Glutamatergic neuron (in vitro differentiated cells): ENCODE measurements at places on chromosomes 2 and 18.

DNA sequence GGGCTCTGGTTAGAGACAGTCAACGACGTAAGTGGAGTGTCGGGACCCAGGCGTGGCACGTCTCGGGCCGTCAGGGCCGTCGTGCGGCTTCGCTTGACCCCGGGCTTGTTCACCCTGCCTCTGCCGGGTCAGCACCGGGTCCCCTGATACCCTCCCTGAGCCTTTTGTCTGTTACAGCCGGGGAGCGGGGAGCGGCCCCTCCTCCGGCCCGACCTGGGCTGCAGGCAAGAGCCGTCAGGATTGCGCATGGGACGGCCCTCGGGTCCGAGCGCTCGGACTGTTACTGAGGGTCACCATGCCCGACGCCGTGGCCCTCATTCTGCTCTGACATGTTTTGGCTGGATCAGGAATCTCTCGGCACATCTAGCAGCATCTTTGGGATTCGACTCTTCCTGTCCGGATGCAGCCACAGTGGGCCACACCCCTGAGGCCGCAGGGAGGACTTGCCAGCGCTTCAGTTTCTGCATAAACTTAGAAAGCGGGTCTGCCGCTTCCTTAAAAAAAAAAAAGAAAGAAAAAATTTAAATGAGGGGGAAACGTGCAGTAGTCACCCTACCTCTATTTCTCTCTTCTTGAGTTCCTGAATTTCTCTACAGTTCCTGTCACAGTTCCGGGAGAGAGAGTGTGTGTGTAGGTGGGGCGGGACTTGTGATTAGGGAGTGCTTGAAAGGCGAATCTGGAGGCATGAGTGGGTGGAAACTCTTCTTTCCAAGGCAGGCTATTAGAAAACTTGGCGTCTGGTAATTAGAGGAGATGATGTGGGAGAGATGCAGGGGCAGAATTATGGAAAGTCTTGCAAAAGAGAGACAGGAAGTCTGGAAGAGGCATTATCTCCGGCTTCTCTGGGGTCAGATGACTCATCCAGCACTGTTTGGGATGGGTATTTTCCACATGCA is 909 bp downstream of the TMEM87B start:
- DNase-seq, result no peak

DNA sequence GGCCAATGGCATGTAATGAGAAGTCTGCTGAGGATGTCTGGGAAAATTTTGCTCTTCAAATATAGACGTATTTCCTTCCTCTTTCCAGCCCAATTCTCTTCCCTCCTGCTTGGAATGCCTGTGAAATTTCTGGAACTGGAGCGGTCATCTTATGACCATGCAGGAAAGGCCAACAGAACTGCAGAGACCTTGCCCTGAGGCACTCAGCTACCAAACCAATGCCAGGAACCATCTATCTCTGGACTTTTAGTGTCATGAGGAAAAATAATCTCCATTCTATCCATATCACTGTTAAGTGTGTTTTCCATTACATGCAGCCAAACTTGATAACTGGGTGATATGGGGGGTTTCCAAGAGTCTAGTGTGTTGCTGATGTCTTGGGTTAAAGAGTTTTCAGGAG is 363.7 kb downstream of the SLC4A3 start:
- no peak for DNase-seq

GRCh38 chr2:239711911-239712570 is 311.2 kb upstream of the HDAC4 start:
- DNase-seq, result no peak

- DNase-seq, result peak; percentile 57
Measured at GRCh38 chr2:147348931-147349555, 495.8 kb upstream of the ACVR2A start.

- DNase-seq, result no peak
Measured at GRCh38 chr2:36951574-36951973, 14.8 kb downstream of the STRN start.

- DNase-seq, result no peak
Measured at GRCh38 chr2:130972410-130972809, 120.8 kb downstream of the FAM168B start.

DNA sequence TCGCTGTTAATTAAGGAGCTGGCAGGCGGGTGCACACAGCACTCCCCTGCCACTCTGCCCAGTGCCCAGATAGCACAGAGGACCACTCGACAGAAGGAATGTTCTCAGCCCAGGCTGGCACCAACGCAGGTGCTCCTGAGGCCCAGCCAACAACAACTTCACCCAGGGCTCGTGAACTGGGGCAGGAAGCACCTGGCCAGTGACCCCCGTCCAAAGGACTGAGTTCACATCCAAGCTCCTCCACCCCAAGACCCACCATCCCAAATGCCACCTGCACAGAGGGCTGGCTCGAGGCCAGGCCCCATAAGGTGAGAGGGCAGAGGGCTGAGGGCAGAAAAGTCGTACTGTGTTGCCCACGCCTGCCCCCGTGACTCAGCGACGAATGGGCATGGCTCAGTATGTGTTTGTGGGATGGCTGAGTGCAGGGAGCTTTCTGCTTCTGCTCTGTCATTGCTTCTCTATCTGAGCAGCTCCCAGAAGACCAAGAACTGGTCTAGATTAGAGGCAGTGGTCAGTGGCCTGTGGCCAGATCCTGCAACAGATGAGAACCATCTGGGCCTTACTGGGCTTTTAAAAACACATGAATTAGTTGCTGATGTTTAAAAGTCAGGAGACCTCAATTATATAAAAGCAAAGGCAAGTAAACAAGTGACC is 68.4 kb downstream of the POLR1A start:
- DNase-seq, result no peak

- no peak for DNase-seq
Measured at GRCh38 chr2:212854771-212855170, 296.6 kb downstream of the IKZF2 start.

GRCh38 chr2:201260302-201260800 is at the start of gene CASP8:
Gene CASP8, plus strand, starts transcription at chr2:201260536. Its CDS starts 5,951 bp downstream, at chr2:201266487.
- no peak for DNase-seq

GRCh38 chr2:120059483-120059882 is 46.6 kb downstream of the EPB41L5 start:
- DNase-seq, result no peak

GRCh38 chr18:7394050-7394659 is 163.3 kb downstream of the LRRC30 start:
- DNase-seq, result no peak

GRCh38 chr2:241540401-241540770 is 18.2 kb upstream of the BOK start:
- DNase-seq, result no peak

- DNase-seq, result no peak
Measured at GRCh38 chr2:99674090-99674489, 184.3 kb upstream of the REV1 start.

DNA sequence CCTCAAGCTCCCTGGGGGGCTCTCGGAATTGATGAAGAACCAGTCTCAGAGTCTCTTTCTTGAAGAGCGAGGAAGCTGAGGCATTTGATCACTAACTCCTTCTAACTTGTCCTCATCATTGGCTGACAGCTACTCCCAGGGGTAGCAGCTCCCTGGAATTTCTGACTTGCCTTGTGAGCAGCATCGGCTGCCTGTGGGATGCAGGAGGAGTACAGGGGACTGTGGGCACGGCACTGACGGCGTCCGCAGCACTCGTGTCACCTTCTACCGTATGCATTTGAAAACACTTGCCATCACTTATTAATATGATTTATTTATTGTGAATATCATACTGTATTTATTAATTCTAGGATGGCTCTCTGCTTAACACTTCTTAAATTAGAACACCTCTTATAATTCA is 175.0 kb downstream of the MIB1 start:
- DNase-seq, result no peak

GRCh38 chr2:10770956-10771750 is 41.4 kb downstream of the PDIA6 start:
- no peak for DNase-seq

- DNase-seq, result no peak
Measured at GRCh38 chr2:98747888-98748287, 17.0 kb upstream of the MGAT4A start.

DNA sequence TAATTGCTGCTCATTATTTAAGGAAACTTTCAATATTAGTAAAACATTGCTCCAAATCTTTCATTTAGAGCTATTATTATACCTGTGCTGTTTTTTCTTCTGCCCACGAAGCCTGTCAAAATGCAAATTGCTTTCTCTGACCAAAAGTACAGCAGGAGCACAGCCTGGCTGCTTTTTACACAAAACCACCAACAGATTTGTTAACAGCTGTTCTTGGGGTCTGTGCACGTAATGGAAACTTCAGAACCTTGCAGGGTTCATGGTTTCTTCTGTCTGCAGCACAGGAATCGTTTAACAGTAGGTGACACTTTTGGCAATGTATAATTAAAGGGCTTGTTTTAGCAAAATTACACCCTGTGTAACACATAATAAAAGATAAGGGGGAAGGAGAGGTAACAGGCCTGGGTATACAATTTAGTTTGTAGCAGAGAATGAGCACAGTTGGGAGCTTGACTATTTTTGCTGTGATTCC is 447.3 kb downstream of the KCNJ3 start:
- DNase-seq, result peak; percentile 25

GRCh38 chr2:96471772-96472171 is 33.4 kb downstream of the NEURL3 start:
- no peak for DNase-seq

- DNase-seq, result no peak
Measured at GRCh38 chr2:190582736-190583506, 48.4 kb upstream of the NEMP2 start.

- peak; percentile 70 for DNase-seq
Measured at GRCh38 chr2:96549967-96550786, 13.6 kb downstream of the ARID5A start.

DNA sequence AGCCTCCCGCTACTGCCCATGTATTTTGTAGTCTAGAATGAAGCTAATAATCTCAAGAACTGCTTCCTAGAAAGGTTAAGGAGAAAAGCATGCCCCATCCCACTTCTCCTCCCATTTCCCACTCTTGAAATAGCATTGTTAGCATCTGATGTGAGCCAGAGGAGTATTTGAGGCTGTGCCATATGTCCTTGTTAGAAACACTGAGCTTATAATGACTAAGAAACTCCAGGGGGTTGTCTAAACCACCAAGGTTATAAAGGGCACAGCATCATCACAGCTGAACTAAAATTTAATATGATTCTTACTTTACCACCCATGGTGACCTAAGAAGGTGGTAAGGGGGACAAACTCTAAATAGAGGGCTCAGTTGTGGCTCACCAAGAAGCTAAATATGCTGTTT is 16.6 kb downstream of the TSPYL6 start:
- no peak for DNase-seq

DNA sequence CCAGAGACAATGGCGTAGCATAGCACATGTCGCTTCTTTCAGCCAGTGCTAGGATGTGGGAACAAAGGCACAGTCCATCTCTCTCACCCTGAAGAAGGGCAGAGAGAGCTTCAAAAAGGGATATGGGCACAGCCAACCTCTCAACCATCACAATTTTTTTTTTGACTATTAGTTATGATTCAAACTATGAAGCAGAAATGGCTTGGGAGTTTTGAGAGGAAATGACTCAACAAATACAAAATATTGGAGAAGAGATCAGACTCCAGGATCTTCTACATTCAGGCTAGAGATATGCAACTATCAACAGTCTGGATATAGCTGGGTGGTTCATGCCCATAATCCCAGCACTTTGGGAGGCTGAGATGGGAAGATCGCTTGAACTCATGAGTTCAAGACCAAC is 109.1 kb downstream of the MCFD2 start:
- DNase-seq, result no peak

DNA sequence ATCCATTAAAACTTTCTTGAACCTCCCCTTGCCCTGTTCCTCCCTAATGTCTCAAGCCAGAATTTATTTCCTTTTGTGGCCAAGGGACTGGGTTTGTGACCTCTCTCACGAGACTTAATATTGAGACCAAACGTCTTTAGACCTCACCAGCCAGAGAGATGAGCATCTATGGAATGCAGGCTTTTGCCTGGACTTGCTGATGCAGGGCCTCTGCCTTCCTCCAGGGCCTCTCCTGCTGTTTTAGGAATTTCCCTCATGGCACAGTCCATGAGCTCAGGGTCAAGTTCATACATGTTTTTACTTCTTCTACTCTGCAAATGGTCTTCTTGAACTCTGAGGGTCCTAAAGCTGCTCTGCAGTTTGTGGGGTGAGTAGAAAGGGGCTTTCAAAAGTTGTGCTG is 22.3 kb downstream of the IL1B start:
- no peak for DNase-seq

- peak; percentile 29 for DNase-seq
Measured at GRCh38 chr2:148875387-148876051, 492 bp downstream of the KIF5C start.

DNA sequence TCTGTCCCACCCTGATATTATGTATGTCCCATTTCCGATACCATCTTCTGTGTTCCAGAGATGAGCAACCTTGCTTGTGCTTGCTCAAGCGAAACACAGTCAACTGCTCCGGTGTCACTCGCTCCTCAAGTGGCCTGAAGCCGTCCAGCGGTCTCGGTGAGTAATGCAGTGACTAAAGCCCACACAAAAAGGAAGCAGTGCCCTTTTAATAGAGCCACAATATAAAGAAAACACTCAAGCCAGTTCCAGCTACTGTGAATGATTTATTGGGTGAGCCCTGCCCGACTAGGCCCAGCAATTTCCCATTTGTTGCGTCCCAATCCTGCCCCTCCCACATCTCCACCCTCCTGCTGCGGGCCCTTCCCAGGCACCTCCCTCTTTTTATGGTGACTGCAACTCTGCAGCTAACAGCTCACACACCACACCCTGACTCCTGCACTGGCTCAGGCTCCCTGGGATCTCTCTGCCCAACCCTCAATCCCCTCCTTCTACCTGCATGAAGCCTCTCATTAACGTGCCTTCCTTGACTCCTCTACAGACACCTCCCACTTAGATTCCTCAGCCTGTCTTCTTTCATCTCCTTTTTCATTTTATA is 44.2 kb upstream of the DSC1 start:
- DNase-seq, result no peak

DNA sequence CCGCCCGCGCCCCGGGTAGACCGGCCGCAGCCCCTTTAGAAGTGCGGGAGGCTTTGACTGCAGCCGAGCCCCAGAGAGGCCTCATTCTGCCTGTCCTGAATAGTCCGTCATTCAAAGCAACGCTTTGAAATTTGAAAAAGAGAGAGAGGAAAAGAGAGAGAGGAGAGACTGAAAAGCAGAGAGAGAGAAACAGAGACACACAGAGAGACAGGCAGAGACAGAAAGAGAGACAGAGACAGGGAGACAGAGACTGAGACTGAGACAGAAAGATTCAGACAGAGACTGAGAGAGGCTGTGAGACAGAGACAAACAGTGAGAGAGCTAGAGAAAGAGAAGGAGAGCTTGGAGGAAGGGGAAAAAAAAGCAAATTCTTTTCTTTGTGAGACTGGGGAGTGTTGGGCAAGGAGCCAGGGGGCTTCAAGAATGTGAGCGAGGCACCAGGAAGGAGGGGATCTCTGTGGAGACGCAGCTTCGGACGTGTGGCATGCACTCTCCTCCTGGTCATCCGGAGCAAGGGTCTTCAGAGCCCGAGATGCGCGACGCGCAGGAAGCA is 73.1 kb downstream of the MYCN start:
- DNase-seq, result no peak

- DNase-seq, result no peak
Measured at GRCh38 chr2:137173463-137173862, 408.1 kb downstream of the THSD7B start.

- DNase-seq, result no peak
Measured at GRCh38 chr2:203412546-203413331, 84.5 kb downstream of the ABI2 start.
